ENCODE measurements at places on chromosomes 2 and 18.

DNA sequence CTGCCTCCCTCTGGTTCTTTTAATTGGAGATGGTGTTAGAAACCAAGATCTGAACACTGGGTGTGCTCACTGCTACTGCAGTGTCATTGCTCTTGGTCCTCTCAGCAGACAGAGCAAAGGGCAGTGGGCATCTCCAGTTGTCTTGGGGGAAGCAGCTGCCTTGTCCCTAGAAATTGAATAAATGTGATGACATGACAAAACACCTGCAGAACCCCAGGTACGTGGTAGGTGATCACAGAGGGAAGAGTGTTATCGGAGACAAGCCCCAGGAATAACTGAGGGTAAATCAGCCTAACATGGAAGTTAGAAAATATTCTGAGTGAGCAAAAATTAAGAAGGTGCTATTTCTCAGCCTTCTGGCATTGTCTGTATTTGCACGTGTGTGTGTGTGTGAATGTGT lies 311.9 kb upstream of the HDAC4 start:
- no peak for DNase-seq

DNA sequence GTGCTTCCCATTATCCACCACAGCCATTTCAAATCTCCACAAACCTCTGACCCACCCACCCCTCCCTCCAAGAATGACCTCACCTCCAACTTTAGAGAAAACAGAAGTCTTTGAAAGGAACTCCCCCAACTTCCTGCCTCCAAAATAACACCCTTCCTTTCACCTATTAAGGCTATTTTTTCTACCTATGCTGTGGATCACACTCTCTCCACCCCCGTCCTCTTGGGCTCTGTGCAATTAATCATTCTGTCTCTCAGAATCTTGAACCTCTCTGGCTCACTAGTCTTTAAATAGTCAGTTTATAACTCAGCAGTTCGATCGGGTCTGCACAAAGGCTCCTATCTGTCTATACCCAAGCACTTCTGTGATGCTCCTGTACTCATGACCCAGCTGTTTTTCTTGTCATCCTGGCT lies 37.3 kb upstream of the XPO1 start:
- DNase-seq: no peak

DNA sequence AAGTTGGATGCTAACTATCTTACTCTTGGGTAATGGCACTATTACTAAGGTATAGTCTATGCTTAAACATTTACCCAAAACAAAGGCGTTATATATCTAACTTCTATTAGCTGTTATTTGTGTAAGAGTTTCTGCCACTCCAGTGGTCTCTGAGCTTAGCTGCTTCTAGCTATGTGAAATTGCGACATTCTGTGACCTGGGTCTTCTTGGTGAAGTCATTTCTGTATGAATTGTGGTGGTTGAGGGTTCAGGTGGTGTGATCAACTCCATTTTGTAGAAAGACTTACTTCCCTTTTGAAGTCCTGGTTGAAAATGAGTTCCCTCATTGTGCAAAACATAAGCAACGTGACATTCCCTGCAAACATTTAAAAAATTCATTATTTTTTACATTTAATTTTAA lies 221.6 kb downstream of the PIK3C3 start:
- DNase-seq: no peak

GRCh38 chr2:121345887-121346286 lies 60.9 kb upstream of the TFCP2L1 start:
- DNase-seq: no peak

DNA sequence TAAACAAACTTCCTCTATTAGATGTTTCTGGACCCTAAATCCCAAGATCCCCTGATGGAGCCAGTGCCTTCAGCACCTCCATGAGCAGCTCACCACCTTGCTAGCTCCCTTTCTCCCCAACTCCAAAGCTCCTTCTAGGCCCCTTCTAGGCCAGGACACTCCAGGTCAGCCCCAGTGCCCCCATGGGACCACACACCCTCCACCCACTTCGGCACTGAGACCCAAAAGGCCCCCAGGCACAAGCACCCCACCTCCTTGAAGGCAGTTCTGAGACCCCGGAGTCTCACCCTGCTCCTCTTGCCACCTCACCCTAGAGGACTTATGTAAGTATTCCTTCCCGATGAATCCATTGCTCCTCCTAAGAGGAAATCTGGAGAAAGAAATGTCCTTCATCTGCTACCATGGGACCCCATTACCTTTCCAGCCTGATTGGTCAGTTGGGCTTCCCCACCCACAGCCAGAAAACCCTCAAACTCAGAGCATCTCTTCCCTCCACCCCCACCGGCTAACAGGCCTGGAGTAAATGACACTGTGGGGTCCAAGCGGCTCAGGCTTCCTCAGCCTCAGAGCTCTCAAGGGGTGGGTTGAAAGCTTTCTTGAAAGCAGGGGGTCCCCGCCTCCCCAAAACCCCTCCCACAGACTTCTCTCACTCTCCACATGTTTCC lies 9.8 kb upstream of the ARMC9 start:
- DNase-seq: no peak

DNA sequence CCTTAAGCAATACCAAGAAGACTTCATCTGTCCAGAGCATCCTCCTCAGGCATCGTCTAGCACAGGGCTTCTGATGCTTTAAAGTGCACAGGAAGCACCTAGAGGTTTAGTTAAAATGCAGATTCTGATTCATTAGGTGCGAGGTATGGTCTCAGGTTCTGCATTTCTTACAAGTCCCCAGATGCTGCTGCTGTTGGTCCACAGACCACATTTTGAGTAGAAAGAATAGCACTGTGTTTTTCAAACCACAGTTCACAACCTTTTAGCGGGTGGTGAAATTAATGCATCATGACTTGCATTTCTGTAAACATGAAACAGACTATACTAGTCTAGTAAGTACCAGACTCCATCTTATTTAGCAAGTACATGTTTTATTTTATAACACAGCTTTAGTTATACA lies 134.6 kb downstream of the TMEFF2 start:
- DNase-seq: no peak

- DNase-seq: no peak
These were observed 64.6 kb upstream of the CNGA3 start for GRCh38 chr2:98281607-98282006.

DNA sequence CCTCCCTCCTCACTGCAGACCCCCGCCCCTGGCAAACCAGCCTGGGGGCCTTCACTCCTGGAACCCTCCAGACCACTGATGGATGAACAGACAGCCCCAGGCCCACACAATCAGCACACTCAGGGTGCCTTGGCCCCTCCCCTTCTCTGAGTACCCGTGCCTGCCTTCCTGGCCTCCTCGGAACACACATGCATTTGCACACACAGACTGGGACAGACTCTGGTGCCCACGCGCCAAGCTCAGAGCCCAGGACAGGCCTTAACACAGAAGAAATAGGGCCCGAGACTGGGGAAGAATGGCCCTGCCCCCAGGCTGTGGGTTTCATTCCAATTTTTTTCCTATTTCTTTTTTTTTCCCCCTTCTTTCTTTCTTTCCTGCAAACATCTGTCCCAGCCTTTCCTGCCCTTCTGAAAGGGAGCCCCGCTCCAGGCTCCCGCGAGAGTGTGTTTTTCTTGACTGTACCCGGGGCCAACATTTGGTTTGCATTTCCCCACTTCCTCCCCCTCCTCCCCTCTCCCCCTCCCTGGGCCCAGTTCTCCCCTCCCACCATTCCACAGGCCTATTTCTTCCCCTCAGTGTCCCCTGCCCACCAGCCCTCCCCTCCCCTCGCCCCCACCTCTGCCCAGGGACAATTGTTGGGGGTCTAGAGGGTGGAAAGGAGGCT lies 618 bp upstream of the TNS1 start:
- DNase-seq: no peak

DNA sequence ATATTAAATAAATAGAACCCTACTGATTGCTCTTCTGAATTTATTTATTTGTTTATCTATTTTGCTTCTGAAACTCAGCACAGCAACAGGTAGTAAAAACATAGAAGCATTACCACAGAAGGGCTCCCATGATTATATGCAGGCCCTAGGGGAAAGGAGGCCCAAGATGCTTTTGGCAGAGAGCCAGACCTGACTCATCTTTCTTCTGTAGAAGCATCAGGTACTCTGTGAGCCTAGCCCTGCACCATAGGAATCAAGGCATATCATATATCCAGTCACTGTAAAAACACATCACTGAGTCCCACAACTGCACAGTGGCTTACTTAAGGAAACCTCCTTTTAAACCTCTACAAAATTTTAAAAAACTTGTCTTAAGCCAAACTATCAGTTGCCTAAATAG lies 1.8 kb downstream of the SCN9A start:
- DNase-seq: peak; percentile 3

- DNase-seq: no peak
These were observed 232.6 kb upstream of the SKOR2 start for GRCh38 chr18:47484068-47484467.

DNA sequence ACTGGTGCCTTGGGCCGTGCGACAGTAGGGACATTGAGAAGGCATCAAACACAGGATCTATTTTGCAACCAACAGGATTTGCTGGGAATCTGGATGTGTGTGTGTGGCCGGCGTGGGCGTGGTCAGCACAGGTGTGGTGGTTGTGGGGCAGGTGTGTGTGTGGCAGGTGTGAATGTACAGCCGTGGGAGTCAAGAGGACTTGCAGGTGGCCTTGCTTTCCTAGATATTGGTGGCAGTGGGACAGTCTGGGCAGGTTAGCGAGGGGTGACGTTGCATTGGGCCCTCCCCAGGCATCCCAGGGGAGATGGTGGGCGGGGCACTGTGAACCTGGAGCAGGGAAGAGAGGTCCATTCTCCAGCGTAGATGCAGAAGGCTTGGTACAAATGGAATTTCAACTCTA lies 3.2 kb upstream of the LIMS2 start:
- no peak for DNase-seq

GRCh38 chr2:188835821-188836220 lies 138.4 kb upstream of the COL3A1 start:
- DNase-seq: no peak

- DNase-seq: no peak
These were observed 195.5 kb downstream of the ANKRD30B start for GRCh38 chr18:14943486-14943885.

- DNase-seq: peak; percentile 42
These were observed 21.4 kb upstream of the HAAO start for GRCh38 chr2:42813763-42814162.

DNA sequence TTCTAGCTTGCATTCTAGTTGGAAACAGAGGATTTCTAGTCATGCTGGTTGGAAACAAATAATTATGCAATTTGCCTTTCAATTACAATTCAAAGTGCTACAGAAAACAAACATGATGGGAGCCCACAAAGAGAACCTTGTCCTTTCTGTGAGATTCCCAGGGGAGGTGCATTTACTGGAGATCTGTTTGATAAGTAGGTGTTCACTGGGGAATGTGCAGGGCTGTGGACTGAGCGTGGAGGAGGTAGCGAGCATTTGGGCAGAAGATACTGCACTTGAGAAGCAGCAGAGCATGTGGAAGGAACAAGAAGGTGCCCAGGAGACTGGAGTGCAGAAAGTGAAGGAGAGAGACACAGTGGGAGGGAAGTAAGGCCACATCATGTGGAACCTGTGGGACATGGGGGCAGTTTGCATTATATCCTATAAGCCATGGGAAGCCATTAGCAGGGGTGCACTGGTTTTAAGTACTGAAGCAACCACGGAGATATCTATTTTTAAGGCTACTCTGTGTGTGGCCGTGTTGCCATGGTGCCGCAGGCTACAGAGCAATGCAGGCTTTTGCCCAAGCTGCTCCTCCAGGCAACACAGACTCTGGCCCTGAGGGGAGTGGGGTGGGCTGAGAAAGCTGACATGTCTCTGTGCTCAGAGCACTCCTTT lies 154.0 kb downstream of the ANTXR1 start:
- no peak for DNase-seq

DNA sequence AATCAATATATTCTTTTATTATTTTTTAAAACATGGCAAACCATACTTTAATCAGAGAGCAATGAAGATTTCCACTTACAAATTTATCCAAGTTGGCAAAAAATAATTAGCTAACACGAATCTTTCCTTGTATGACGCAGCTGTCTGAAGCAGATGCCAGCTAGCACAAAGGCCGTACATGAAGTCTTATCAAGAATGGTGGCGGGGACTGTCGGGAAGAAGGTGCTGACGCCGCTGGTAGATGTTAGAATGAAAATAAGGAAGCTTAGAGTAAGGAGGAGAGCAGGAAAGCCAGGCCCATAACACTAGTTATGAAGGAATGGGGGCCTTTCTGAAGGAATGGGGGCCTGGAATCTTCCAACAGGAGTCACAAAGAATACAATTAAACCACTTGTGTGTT lies 96.7 kb downstream of the ZNF516 start:
- no peak for DNase-seq

DNA sequence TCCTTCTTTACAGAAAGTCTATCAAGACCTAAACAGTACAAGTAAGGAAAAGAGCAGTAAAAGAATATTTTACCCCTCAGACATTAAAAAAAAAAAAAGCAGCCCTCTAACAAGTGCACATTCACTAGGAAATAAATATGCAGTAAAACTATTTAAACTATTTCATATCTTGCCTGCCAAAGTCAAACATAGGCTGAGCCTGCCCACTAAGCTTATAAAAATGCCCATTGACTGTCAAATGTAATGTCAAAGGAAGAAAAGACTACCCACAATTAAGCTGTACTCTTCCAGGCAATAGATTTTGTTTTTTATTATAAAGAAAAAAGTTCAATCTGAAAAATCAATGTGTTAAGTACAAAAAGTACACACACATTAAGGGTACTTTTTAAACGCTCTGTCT lies 11.8 kb downstream of the ALS2 start:
- DNase-seq: no peak

DNA sequence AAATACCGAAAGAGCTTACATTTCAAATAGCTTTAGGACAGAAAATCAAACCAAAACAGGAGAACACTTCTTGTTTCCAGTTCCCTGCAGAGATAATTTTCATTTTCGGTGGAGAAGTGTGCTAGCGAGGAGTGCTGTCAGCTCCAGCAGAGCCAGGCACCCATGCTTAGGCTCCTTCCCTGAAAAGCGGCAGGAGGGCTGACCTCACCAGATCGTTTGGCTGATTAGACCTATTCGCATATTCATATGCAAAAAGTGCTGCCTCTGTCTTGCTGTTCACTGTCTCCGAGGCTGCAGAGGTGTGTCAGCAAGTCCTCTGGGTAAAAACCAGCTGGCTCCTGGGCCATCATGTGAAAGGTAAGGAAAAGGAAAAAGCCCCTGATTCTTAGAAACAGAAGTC lies 225.8 kb upstream of the COPS8 start:
- DNase-seq: no peak

All from CD14-positive monocyte (primary cell).